ENCODE measurements at places on chromosomes 16 and 17.
A peak's percentile ranks its signal among the peaks of the same experiment; 100 is the strongest.

DNA sequence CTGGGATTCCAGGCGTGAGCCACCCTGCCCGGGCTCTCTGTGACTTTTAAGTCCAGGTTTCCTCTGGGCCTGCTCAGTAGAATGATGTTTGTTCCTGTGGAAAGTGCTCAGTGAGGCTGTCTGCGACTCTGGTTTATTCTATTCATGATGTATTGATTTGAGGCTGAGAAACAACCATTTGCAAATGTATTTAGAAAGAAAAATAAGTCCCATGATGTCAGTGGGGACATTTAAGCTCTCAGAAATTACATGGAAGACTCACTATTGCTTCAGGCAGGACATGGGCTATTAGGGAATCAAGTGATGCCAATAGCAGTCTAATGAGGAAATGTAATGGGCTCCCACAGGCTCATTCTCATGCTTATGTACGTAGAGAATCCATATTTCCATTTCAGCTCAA, 22.2 kb upstream of the KCNG4 start:
- DNase-seq, result no peak

- DNase-seq, result no peak
Observed at GRCh38 chr16:86431540-86431939, 78.8 kb upstream of the FOXF1 start.

DNA sequence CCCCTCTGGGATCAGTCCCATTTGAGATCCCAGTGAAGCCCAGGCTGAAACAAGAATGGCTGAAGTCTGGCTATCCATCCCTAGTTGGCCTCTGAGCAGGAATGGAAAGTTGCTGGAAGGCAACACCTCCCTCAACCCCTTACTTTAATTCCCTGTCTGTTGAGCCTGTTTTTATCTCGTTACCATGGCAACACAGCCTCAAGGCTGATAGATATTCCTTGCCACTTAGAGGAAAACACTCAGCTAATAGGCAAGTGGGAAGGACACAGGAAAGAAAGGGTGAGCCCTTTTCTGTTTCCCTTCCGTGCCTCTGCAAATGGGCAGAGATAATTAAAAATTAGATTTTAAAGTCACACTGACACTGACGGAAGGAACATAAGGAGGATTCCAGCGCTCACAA, 75.5 kb upstream of the CLEC3A start:
- no peak for DNase-seq

DNA sequence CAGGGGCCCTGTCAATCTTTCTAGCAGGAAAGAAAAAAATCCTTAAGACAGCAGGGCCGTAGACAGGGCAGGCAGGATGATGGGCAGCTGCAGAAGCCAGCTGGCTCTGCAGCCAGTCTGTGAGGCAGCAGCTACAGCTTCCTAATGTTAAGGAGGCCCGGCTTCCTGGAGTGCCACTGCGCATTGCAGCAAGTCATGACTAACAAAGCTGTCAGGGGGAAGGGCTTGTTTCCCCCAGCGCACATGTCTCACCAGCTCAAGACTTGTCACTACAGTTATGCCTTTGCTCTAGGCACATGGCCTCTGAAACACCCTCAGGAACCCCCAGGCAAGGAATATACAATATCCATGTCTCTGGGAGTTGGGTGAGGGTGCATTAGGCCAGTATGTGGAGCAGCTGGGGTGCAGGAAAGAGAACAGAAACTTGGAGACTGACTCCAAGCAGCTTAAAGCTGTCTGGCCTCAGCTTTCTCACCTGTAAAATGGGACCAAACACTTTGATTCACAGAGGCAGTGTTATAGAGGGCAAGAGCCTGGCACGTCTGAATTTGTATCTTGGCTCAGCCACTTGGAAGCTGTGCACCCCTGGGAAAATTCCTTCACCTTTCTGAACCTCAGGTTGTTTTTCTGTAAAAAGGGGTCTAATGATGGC, 220.0 kb downstream of the HAPSTR1 start:
- no peak for DNase-seq

GRCh38 chr16:77877712-77878347, 89.5 kb downstream of the VAT1L start:
- DNase-seq, result no peak

DNA sequence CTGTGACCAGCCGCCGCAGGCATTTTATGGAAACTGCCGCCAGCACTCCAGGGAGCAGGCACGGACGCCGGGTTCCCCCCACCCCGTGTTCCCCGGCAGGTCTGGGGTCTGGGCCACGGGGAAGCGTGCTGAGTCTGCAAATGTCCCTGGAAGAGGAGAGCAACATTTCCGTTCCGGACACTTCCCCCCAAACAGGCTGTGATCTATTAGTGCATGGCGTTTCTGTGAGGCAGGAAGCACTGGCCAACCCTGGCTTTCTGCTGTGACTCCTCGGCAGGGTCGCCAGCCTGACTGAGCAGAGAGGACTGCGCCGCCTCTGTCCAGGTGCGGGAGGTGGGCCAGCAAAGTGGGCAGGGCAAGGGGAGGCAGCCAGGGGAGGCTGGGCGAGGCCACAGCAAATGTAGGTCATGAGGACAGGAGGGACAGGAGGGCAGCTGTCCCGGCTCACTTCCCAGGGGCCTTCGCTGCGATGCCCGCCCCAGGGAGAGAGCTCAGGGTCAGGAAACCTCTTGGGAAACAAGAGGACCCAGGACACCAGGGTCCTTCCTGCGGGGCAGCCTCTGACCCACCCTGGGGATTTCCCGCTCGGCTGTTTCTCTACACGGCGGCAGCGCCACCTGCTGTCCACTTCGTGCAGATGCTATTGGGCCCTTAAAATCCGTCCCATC, 9.5 kb downstream of the FOXF1 start:
- DNase-seq, result peak; percentile 55

- no peak for DNase-seq
Observed at GRCh38 chr17:72121164-72122009, 567 bp downstream of the SOX9 start.

DNA sequence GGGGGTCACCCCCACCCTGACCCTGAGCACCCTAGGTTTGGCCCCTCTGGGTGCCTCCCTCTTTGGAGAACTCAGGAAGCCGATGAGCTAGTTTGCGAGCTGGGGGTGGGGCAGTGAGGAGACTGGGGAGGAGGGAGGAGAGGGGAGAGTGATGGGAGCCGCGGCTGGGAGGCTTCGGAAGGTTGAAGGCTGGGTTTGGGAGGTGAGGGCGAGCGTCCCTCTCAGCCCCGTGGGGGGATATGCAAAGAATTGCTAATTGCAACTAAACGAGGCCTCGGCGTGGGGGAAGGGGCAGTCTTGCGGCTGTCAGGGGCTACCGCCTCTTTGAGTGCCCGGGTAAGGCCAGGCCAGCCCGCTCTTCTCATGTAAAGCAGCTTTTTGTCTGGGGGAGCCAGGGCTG, 17.6 kb upstream of the FZD2 start:
- no peak for DNase-seq

DNA sequence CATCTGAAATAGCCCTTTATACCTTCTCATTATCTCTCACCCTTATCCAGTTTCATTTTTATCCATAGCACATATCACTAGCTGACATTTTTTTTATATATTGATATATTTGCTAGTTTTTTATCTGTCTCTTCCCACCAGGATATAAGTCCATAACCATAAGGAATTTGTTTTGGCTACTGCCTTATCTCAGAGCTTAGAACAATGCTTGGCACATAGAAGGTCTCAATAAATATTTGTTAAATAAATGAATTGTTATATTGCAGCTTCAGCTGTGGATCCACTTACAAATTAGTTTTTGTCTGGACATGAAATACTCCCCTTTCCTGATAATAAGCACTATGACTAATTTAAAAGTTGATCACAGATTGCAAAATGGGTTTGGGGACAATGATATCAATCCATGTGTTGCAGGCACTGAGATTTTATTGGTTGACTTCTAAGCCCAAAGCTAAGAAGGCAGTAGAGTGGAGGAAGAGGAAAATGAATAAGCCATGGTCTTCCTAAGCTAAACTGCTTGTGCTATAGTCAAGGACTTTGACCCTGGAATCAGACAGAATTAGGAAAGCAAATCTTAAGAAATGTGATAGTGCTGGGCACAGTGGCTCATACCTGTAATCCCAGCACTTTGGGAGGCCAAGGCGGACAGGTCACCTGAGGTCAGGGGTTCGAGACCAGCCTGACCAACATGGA, 31.9 kb upstream of the YPEL2 start:
- no peak for DNase-seq

DNA sequence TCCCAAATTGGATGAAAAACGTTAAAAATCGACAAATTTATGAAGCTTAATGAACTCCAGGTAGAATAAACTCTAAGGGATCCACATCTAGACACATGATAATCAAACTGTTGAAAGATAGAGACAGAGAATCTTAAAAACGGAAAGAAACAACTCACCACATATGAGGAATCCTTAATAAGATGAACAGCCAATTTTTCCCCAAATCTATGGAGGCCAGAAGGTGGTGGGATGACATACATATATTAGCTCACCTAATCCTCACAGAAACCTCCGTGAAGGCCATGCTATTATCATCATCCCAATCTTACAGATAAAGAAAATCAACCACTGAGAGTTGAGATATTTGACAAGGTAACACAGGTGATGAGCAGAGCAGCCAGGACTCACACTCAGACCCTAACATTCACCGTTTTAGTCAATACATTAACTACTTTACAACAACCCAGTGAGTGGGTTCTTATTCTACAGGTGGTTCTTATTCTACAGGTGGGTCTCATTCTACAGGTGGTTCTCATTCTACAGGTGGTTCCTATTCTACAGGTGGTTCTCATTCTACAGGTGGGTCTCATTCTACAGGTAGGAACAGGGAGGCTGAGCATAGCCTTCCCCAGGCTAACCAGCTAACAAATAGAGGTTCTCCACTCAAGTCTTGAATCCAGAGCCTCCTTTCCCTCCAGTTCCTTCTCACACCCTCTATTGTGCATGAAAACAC, 4.8 kb downstream of the CACNG1 start:
- DNase-seq, result no peak

- no peak for DNase-seq
Observed at GRCh38 chr16:53369921-53370320, 64.3 kb upstream of the RBL2 start.

- DNase-seq, result no peak
Observed at GRCh38 chr16:4306470-4307214, 9.2 kb upstream of the GLIS2 start.

DNA sequence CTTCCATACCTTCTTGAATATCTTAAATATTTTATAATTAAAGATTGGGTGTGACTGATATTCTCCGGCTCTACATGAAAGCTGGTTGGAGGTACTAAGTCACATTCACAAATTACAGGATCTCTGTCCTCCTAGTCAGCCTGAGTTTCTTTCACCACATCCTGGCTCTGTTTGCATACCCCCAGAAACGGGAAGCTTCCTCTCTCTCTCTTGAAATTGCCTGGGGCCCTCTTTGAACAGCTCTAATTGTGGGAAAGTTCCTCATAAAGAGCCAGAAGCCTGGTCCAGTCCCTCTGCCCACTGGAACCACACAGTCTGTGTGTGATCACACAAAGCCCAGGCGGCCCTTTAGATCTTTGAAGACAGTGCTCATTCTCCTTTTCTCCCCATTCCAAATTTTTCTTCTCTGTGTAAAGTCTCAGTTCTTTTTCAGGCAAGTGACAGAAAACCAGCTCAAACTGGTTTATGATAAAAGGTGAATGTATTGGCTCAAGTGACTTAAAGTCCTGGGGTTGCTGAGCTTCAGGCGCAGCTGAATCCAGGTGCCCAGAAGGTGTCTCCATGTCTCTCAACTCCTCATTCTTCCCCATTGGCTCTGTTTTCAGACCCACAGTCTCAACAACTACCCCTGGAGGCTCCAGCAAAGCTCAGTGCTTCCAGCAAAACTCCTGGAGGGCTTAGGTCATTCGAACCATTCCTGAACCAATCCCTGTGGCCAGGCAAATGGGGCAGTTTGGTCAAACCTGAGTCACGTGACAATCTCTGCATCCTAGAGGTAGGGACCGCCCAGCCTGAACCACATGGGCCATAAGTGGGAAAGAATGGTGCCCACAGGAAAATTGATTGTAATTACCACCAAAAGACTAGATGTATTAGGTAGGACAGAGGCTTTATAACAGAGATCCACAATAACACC, 8.5 kb upstream of the RAI1 start:
- DNase-seq, result no peak

- DNase-seq, result no peak
Observed at GRCh38 chr16:23504076-23504452, 6.2 kb downstream of the GGA2 start.

- no peak for DNase-seq
Observed at GRCh38 chr16:67661101-67661761, 471 bp downstream of the PARD6A start.

DNA sequence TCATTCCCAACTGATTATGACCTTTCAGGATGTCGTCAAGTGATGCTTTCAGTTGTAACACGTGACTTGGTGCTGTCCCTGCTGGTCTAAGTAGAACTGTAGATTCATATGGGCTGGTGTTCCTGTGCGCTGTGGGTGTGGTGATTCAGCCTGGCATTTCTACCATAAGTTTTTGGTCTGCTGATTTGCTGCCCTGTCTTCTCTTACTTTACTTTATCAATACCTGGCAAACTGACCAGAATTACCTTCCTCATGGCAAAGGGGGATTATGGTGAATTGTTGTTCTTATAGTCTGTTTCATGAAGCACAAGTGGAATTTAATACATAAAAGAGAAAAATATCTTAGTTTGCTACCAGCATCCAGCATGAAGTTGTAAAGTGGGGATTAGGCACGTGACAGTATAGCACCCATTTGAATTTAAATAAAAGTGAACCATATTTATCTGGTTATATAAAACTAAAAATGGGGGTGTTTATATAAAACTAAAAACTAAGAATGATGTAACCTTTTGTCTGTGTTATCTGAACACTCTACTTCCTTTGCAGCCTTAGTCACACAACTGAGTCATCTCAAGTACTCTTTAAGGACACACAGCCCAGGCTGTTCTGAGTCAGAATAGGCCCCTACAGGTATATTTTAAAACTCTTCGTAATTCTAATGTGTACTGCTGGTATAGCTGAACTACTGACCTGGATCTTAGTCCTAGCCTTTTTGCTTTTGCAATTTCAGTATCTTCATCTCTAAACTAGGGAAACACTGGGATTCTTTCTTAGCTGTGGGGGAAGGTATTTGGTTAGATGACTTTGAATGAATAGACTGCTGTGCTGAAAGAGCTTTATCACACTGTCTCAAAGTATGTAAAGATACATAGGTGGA, 28.3 kb downstream of the TTC19 start:
- DNase-seq, result peak; percentile 38

DNA sequence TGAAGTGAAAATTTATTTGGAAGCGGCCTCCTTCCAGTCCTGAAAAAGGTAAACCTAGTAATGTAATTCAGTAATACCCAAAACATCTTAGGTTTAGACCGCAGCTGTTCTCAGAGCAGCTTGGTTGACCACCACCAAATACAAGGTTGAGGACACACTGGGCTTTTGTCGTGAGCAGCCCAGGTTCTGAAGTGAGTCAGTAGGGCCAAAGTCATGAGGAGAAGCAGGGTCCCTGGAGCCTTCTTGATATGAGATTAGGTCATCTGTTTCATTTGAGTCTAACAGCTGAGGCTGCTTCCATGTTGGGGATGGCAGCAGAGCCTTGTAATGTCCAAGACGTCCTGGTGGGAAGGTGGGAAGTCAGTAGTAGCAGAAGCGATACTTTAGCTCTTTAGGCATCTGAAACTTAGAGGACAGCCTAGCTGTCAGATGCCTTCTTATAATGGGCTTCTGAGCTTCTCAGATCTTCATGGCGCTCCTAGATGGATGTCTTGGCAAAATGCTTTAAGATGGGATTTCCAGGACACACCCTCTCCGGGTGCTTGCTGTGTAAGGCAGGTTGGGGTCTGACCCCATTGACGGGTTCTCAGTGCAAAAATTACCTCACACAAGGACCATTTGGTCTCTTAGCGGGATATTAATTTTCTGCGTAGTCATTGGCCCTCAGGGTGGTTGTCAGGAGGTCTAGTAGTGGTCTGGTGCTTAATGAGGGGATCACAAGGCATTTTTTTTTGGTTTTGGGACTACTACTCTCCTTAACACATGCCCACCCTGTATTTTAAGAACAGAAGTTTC, 2.4 kb downstream of the ALKBH5 start:
- DNase-seq, result no peak

- DNase-seq, result no peak
Observed at GRCh38 chr17:3556916-3557767, 470 bp downstream of the TRPV3 start.
